ENCODE measurements at places on chromosomes 5 and 9. TPM values are rescaled to one million over a fixed set of nuclear protein-coding genes. Genes with fewer than 3 reads are reported as not detected.

DNA sequence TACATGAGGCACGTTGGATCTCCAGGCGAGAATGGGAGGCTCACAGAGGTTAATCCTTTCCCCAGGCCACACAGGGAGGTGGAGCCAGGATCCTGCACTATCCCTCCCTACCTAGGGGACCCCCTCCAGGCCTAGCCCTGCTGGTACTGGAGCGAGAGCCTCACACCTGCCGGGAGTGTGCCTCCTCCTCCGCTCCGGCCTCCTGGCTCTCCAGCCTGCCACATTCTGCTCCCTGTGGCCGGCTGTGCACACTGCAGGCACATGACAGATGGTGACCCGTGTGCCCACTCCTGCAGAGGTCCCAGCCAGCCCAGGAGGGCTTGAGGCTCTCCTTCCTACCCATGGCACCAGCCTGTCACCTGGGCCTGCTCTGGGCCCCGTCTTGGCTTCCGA, 93.4 kb downstream of the RXRA start:
- DNase-seq: no peak

DNA sequence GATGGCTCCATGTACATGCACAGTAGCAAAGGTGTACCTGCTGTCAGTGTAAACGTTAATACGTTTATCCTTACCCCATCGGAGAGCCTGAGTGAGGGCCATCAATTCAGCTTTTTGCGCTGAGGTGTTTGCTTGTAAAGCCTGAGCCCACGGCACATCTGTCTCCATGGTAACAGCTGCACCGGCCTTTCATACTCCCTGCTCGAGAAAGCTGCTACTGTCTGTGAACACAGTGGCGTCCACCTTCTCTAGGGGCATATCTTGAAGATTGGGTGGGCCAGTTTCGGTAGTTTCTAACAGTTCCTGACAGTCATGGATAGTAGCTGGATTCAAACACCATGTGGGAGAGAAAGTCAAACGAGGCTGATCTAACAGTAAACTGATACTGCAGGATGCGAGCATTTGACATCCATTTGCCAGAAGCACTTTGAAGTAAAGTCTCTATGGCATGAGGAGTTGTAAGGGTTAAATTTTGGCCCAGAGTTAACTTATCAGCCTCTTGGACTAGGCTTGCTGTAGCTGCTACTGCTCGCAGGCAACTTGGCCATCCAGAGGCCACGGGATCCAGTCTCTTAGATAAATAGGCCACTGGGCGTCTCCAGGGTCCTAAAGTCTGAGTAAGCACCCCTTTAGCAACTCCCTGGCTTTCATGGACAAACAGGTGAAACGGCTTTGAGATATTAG, 21.0 kb upstream of the RHOBTB3 start:
- DNase-seq: no peak

MRPS30 gene
- 15.2 TPM for polyA plus RNA-seq

- no peak for DNase-seq
Observed at GRCh38 chr9:113223963-113224362, 2.6 kb downstream of the SLC31A1 start.

- no peak for DNase-seq
Observed at GRCh38 chr5:133921069-133921468, 47.4 kb downstream of the C5orf15 start.

DNA sequence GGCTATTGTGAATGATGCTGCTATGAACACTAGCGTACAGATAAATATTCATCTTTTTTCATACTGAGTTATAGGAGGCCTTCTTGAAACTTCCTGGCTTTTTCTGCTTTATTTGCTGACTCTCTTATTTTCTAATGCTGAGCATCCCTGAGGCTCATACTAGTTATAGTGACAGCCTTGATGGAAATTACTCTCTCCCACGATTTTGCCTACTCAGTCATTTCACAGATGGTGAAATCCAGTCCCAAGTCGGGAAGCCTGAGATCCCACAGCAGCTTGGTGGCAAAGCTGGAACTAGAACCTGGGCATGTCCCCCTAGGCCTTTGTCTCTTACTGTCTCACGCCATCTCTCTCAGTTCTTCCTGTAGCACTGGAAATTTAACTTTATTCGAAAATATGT, 22.4 kb downstream of the NANS start:
- DNase-seq: no peak

GRCh38 chr9:124626276-124626675, 119.1 kb upstream of the NR5A1 start:
- no peak for DNase-seq

SMC2 gene
- 3.6 TPM for polyA plus RNA-seq

WDR38 gene
- polyA plus RNA-seq: not detected

MELK gene
- not detected for polyA plus RNA-seq

FOXD4 gene
- polyA plus RNA-seq: not detected

GOLM1 gene
- 27.5 TPM for polyA plus RNA-seq

Data from CD14-positive monocyte (primary cell).